NCI-H1105 (cell line): ENCODE measurements at places on chromosomes 12 and 14.

GRCh38 chr12:116480210-116480810 lies 78.9 kb upstream of the MAP1LC3B2 start:
- no peak for DNase-seq

- no peak for DNase-seq
Measured at GRCh38 chr12:24111616-24112015, 162.1 kb upstream of the SOX5 start.

DNA sequence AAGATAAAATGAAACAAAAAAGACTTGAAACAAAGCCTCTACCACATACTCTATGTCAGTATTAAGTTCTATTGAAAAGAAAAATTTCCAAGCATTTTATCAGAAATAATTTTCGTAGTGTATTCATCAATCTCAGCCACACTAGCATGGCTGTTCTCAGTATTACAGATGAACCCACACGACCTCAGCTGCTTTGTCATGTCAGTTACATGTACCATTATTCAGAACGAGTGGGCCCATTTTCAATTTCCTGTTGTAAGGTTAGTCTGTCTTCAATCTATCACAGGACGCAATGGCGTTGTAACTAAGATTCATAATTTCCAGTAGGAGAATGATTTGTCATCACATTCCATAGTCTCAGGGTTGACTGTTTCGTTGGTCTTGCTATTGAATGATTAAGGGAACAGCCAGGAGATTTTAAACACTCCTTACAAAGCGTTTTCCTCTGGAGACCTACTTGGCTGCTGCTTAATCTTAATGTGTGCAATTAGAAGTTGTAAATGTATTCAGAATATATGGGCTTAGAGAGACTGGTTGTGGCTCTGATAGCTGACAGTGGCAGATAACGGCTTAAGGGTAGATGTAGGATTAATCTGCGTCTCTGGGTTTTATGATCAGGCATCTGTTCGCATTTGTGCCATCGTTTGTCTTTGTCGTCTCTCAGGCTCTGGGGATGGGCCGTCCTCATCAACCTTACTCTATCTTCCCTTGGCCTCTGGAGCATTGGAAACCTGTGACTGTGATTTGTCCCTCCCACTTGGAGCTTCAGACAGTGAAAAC lies 65.4 kb downstream of the GLT1D1 start:
- DNase-seq, result no peak

- no peak for DNase-seq
Measured at GRCh38 chr14:80664576-80664975, 277.0 kb downstream of the CEP128 start.

DNA sequence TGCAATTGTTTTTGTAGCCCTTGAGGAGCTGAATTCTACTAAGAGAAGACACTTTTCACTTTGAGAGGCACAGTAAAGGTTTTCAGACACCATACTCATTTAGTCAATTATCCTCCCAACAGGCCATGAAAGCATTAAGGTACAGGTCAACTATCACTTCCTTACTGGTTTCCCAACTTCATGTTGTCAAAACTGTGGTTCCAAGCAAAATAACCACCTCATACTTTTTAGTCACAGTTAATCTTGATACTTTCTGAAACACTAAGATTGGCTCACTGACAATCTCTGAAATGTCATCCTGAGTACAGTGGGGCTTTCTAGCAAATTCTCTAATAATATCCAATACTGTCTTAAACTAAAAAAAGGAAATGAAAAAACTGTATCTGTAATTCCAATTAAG lies 71.7 kb downstream of the SLC2A13 start:
- DNase-seq, result no peak

DNA sequence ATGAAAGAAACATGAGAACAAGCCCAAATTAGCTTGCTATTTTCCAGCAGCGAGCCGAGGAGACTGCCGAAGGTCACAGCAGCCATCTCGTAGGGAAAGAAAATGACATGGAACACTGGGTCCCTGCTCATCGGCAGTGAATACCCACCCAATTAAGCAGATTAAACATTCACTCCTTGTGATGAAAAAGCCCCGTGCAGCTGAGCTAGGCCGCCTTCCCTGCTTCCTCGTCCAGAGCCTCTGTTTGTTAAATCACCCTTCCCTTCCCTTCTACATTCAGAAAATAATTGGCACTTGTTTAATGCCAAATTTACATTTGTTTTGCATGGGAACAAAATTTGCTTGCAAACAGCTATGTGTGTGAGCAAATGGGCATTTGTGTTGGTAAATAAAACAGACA lies 342.5 kb downstream of the RMST start:
- DNase-seq, result no peak

GRCh38 chr14:104422837-104423681 lies 156.5 kb upstream of the C14orf180 start:
- DNase-seq, result no peak
